ENCODE measurements at places on chromosomes 3 and 15.
A peak's percentile ranks its signal among the peaks of the same experiment; 100 is the strongest.

DNA sequence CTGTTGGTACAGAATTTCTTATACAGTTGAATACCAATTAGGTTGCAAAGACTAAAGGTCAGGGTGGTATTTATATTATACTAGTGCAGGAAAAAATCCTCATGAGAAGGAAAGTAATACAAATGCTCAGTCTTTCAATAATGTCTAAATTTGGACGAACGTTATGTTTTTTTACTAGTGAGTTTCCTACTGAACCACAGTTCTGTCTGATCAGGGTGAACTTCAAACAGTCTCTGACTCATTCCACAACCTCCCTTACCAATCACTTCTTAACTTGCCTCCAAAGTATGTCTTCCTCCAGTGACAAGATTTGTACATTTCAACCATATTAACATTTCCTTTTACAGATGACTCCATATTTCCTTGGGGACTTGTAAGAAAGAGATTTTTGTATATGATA, 3.4 kb downstream of the TMEM212 start:
- no peak for DNase-seq

- peak; percentile 94 for DNase-seq
These were observed 108.3 kb downstream of the OCA2 start for GRCh38 chr15:27990521-27991515.

GRCh38 chr3:64732576-64732975, 44.8 kb upstream of the ADAMTS9 start:
- DNase-seq: no peak

DNA sequence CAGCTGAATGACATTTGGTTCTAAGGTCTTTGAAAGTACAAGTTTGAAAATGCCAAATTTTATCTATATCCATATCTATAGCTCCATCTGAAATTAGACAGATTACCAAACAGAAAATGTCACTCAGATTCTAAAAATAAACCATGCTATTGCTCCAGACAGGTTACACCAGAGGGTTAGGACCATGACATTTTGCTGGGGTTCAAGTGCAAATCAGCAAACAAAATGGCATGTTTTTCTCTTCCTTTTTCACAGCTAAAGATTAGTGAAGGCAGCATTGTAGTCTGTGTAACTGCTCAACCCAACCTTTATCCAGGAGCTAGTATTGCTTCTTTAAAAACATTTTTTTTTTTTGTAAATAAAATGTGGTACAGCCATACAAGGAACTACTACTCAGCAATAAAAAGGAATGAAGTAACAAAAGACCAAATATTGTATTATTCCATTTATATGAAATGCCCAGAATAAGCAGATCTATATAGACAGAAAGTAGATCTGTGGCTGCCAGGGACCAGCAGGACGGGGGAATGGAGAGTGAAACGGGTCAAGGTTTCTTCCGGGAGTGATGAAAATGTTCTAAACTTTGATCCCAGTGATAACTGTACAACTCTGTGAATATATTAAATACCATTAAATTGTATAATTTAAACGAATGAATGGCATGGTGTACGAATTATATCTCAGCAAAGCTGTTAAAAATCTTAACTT, 18.2 kb downstream of the VGLL4 start:
- DNase-seq: no peak

DNA sequence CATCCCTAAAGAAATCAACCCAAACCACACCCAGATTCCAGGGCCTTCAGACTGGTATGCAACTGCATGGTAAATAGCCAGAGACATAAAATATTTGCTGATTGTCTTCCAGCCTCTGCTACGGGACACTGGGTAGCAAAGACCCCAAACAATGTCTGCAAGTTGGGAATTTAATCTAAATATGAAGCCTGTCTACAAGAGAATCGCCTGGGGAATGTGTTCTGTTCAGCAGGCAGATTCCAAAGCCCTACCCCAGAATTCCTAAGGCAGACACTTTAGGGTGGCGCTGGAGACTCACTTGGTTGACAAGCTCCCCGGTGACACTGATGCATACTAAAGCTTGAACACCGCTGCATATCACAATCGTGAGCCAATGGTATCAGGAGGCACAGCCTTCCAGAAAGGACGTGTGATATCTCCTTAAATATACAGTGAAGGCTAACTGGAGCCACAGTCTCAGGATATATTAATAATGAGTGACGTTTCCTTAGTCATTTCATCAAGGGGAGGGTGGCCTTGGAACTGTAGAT, 684.1 kb downstream of the NTRK3 start:
- no peak for DNase-seq

GRCh38 chr3:11290743-11291680, 18.8 kb downstream of the ATG7 start:
- DNase-seq: no peak

DNA sequence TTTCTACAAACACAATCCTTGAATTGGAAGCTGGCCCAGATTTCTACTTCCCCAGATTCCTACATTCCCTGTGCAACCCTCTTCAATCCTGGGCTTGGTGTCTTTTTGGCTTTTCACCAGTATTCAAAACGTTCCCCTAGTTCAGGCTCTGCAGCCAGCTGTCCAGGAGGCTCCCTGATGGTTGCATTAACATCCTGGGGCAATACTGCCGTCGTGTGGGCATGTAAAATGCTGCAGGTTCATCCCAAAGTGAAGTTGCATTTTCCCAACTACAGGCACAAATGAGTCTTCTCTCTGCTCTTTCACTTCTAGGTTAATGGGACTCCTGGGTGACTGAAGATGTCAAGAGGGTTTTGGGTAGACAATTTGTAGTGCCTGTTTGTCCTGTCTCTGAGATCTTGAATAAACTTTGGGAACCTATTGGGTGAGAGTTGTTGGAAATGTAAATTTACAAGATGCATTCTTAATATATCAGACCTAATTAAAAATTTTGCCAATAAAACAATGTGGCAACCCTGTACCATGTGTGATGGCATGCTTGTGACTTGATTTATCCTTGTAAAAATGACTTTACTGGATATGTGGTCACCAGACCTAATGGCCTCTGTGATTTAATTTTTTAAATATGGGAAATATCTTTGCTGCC, 28.6 kb downstream of the SOX14 start:
- peak; percentile 43 for DNase-seq

DNA sequence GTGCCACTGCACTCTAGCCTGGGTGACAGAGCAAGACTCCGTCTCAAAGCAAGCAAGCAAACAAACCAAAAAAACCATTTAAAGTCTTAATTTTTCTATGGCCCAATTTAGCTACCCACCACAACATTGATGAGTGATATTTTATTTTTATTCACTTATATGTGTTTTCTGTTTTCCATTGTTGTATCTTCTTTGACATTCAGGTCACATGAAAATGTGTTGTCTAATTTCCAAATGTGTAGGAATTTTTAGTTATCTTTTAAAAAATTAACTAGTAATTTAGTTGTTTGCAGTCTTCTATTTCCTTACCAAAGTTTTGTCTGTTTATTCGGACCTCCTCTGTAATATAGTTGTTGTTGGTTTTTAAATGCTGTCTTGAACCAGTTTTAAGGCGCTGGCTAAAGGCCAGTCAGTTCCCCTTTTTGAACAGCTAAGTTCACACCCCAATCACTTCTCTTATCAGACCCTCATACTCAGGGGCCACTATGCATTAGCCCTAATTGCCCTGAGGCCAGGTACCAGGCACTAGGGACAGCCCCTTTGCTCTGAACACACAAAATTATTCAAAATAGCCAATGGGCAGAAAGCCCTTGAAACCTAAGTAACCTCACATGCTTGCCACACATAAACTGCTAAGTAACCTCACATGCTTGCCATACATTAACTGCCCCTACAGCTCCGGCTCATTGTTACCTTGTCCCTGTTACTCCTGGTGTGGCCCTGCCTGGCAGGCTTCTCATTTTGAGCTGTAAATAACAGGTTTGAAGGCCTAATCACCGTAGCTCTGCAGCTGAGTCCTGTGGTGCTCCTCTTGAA, 4.3 kb upstream of the CCR4 start:
- no peak for DNase-seq

- no peak for DNase-seq
These were observed 17.7 kb downstream of the STARD9 start for GRCh38 chr15:42593143-42593542.

DNA sequence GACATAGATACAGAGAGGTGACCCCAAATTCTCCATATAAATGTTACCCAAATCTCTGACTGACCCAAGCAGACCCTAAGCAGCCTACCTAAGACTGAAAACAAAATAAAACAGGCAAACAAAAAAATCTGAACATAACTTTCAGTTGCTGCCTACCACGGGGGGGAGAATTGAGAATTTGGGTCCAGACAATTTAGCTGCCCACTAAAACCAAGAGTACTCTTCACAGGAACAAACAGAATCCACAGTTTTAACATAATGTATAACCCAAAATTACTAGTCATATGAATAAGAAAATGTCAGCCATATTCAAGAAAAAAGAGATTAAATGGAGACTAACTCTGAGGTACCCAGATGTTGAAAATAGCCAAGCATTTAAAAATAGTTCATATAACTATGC, 44.4 kb downstream of the SRPRB start:
- no peak for DNase-seq

GRCh38 chr3:65884071-65884470, 154.6 kb downstream of the MAGI1 start:
- DNase-seq: no peak

- no peak for DNase-seq
These were observed 111.3 kb downstream of the BBX start for GRCh38 chr3:107634099-107634489.

- DNase-seq: no peak
These were observed 50.7 kb downstream of the ADCY5 start for GRCh38 chr3:123397921-123398785.

DNA sequence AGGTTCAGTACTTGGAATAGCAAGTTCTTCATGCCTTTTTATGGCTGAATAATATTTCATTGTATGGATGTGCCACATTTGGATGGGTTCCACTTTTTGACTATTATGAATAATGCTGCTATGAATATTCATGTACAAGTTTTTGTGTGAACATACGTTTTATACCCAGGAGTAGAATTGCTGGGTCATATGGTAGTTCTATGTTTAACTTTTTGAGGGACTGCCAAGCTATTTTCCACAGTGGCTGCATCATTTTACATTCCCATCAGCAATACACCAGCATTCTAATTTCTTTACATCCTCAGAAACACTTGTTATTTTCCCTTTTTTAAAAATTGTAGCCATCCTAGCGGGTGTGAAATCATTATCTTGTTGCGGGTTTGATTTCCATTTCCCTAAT, 76.0 kb upstream of the PRR20G start:
- no peak for DNase-seq

DNA sequence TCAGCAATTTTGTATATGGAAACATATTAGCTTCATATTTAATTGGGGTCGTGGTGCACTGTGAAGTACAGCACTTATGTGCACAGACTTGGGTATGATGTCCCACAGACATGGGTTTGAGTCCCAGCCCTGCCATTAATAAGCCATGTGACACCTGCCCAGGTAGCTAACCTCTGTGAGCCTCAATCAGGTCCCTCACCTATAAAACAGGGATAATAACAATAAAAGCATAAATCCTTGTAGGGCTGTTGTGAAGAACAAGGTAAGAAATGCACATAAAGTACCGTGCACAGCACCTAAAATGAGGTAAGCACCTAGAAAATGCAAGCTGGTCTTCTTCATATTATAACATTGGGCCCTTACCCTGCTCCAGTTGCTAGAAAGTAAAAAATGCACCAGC, 173.5 kb upstream of the WNT5A start:
- no peak for DNase-seq

- no peak for DNase-seq
These were observed 31.2 kb downstream of the CD276 start for GRCh38 chr15:73715417-73715816.

DNA sequence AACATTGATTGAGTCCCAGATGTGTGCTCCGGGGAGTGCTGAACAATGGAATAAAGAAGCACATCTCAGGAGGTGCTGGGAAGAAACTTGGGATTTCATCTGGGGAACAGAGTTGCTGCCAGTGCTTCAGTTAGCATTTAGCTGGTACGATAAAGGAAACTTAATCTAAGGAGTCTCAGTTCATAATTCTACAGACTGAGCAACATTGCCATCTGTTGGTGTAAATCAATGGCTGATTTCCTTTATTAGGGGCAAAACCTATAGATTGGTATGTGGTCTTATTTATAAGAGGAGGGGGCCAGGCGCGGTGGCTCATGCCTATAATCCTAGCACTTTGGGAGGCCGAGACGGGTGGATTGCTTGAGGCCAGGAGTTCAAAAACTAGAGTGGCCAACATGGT, 8.9 kb downstream of the MKRN2OS start:
- DNase-seq: no peak

DNA sequence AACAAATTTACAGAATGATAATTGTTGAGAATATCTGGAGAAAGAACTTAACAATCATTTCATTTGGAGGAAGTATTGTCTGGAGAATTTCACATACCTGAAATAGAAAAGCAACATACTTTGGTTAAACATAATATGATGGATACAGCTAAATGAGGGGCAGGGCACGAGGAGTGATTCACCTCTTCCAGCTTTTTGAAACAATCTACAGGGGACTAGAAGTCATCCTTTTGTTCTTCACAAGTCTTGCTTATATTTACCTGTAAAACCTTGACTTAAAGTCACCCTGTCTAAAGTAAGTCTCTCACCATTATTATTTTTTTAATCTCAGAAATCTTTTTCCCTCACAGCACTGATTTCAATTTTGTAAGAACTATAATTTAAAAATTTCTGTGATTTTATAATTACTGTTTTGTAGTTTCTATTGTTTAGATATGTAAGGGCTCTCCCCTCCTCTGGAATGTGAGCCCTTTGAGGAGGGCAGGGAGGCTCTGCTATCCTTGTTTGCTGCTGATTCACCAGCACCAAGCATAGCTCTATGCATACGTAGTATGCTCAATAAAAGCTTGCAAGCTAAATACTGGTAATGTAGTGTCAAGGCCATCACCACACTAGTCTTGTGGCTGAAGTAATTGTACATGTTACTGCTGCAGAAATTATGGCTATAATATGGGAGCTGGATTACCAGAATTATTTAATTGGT, 193.9 kb upstream of the THRB start:
- DNase-seq: no peak

DNA sequence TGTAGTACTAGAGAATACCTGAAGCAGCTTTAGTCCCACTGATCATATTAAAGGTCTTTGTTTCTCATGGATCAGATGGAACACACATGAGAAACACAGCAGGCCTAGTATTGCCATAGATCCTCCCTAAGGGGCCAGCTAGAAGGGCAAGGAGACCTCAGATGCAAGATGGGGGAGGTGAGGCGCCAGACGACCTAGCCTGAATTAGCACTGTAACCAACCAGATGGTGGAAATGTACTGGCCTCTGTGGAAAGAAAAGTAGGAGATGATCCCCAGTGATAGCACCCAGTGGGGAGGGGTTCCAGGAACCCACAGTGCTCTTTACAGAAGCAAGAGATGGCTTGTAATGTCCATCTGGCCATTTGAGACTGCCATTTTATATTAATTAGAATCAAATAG, 138.2 kb upstream of the ZNF385D start:
- DNase-seq: no peak

Measured in DMS 273 treated with DMSO at 0.1 percent for 48 hours (cell line).